ENCODE measurements at places on chromosomes 1 and 21. TPM values are rescaled to one million over a fixed set of nuclear protein-coding genes. Genes with fewer than 3 reads are reported as not detected.

DIRAS3 gene
- total RNA-seq: 1.9 TPM

C1QA gene
- 226 TPM for total RNA-seq

TRIM58 gene
- 2.1 TPM for total RNA-seq

TMPRSS15 gene
- total RNA-seq: not detected

KRTAP12-2 gene
- total RNA-seq: not detected

DNA sequence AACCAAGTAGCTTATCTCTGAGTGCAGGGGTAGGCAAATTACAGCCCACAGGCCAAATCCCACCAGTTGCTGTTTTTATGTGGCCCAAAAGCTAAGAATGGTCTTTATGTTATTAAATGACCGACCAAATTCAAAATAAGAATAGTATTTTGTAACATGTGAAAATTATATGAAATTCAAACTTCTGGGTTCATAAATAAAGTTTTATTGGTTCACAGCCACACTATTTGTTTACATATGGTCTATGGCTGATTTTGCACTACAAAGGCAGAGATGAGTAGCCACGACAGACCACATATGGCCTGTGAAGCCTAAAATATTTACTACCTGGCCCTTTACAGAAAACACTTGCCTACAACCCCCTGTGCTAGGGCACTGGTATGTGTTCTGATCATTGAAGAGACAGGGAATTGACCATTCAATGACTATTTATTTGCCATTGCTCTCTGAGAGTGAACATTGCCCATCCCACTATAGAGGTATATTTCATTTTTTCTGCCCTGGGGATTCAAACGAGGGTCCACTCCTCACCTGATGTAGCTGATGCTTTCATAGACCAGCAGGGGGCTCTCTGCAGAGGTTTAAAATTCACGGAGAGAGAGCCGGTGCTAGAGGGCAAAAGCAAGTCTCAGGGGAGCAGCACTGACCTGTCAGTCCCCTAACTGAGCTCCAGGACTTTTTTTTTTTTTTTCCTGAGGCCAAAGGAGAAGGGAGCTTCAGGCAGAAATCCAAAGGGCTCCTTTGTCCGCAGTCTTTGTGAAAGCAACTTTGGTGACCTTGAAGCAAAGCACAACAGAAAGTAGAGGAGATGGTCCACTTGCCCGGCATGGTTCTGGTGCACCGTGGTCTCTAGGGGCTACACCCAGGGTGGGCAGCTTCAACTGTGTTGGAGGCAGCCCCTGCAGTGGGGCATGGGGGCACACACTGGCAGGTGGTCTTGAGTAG lies 7.3 kb upstream of the GNL2 start:
- no peaks in the 10 kb centered on the region for H3K27me3 ChIP-seq
- H3K4me1 ChIP-seq: peaks cover 29% of the 10 kb centered on the region
- H3K36me3 ChIP-seq: no peaks in the 10 kb centered on the region

GRCh38 chr1:206684478-206685333 lies at the start of gene MAPKAPK2:
TSS of gene MAPKAPK2 (plus strand) at chr1:206684905. CDS start at chr1:206685230, 325 bp downstream.
- no peaks in the 10 kb centered on the region for H3K27me3 ChIP-seq
- peaks cover 37% of the 10 kb centered on the region for H3K4me1 ChIP-seq
- DNase-seq: peak; percentile 93
- H3K36me3 ChIP-seq: no peaks in the 10 kb centered on the region
- peak within 1 kb of the TSS; percentile 100 for H3K27ac ChIP-seq

DNA sequence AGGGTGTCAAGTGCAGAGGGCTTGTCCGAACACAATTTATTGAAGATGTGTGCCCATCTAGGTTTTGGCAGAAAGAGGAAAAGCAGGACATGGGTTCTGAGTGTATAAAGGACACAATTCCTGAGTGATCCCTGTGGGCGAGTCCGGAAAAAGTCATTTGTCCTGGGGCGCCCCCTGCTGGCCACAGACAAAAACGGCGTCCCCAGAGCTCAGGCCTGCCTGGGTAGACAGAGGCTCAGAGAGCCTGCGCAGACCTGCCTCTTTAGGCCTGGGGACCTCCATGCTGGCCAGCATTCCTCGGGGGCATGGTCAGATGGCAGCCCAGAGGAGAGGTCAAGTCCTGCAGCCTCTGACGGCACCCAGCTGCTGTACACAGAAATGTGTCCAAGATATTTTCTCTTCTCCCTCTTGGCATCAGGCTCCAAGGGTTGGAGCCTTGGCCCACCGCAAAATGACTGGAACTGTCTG lies 65.5 kb upstream of the LRP8 start:
- no peak overlapping the region for H3K27ac ChIP-seq
- H3K27me3 ChIP-seq: no peaks in the 10 kb centered on the region
- H3K36me3 ChIP-seq: no peaks in the 10 kb centered on the region
- peak; percentile 82 for DNase-seq
- no peak overlapping the region for H3K4me3 ChIP-seq

GRCh38 chr1:185345913-185346720 lies 29.1 kb upstream of the IVNS1ABP start:
- H3K4me1 ChIP-seq: no peaks in the 10 kb centered on the region
- no peaks in the 10 kb centered on the region for H3K36me3 ChIP-seq
- H3K27ac ChIP-seq: no peak overlapping the region
- no peak for DNase-seq
- no peak overlapping the region for H3K4me3 ChIP-seq

DNA sequence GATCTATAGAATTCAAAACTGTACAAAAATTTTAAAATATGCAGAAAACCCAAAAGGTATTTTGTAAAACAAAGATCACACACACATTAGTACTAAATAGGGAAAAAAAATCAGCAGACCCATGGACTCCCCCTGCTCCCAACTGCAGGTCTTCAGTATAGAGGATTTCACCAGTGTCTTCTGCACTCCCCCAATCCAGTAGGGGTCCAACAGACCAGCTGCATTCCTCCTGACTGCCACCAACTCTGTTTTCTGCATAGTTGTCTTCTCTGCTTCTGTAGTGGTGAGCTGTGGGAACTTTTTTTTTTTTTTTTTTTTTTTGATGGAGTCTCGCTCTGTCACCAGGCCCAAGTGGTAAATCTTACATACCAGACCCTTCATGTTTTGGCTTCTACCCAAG lies 21.9 kb downstream of the CLCA2 start:
- H3K36me3 ChIP-seq: no peaks in the 10 kb centered on the region
- no peak overlapping the region for H3K27ac ChIP-seq
- H3K4me1 ChIP-seq: no peaks in the 10 kb centered on the region

GRCh38 chr1:43531107-43531905 lies 623 bp downstream of the PTPRF start:
- peak overlapping the region; percentile 91 for H3K4me3 ChIP-seq
- no peak for DNase-seq
- peaks cover 54% of the 10 kb centered on the region for H3K4me1 ChIP-seq
- H3K27ac ChIP-seq: peak overlapping the region; percentile 93
- no peaks in the 10 kb centered on the region for H3K27me3 ChIP-seq

DNA sequence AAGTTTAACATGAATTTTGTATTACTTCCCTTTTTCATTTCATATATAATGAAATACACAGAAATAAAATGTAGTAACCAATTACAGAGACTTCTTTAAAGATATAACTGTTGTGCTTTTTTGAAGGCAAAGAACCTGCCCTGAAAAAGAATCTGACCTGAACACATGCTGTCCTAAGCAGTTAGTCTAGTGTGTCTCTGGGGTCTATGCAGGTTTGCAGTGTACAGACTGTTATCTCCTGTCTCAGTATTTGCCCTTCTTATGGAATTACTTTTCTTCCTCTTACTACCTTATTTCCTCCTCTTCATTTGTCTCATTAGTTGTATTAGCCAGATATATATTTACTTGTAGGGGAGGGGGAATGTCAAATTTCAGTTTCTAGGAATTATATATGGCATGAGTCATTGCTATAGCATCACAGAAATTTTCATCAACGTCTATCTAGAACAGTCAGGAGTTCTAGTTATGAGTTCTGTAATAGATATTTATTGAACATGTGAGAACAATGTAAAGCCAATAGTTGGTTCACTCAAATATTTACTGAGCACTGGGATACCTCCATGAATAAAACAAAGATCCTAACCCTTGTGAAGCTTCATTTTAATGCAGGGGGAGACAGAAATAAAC lies 28.4 kb upstream of the PLEKHO1 start:
- H3K36me3 ChIP-seq: no peaks in the 10 kb centered on the region
- no peak overlapping the region for H3K27ac ChIP-seq
- no peaks in the 10 kb centered on the region for H3K4me1 ChIP-seq
- no peak overlapping the region for H3K4me3 ChIP-seq
- H3K27me3 ChIP-seq: no peaks in the 10 kb centered on the region

DNA sequence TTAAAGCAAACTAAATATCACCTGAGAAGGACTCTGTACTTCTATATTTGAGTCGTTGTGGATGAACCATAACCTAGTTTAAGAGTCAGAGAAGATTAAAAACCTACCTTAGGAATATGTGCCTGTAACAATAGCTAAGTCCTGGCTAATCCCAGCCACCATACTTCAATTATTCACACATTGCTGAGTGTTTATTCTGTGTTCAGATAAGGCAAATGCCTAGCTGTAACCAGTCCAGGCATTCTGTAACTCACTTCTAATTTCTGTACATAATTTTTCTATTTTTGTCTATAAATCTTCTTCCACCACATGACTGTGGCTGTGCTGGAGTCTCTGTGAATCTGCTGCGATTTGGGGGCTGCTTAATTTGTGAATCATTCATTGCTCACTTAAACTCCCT lies 441.9 kb upstream of the ADAMTS5 start:
- H3K4me3 ChIP-seq: no peak overlapping the region
- H3K27ac ChIP-seq: no peak overlapping the region
- no peak for DNase-seq
- H3K36me3 ChIP-seq: no peaks in the 10 kb centered on the region

DNA sequence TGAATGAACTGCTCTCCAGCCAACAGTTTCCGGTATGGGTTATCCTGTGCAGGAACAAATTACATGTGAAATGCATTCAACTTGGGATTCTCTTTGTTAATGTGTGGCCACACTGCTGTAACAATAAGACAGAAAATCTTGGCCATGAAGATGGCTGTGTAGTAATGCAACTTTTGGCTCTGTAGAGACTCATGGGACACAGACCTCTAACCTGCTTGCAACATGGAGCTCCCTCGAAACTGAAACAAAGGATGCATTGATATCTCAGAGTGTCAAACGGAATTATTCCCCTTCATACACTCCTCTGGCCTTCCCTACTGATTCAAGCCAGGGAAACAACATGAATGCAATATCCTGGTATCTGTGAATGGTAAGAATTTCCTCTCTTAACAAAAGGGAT lies 559.3 kb upstream of the ZRANB2 start:
- DNase-seq: no peak
- H3K36me3 ChIP-seq: no peaks in the 10 kb centered on the region
- H3K27ac ChIP-seq: no peak overlapping the region
- H3K4me1 ChIP-seq: no peaks in the 10 kb centered on the region
- no peaks in the 10 kb centered on the region for H3K27me3 ChIP-seq

DNA sequence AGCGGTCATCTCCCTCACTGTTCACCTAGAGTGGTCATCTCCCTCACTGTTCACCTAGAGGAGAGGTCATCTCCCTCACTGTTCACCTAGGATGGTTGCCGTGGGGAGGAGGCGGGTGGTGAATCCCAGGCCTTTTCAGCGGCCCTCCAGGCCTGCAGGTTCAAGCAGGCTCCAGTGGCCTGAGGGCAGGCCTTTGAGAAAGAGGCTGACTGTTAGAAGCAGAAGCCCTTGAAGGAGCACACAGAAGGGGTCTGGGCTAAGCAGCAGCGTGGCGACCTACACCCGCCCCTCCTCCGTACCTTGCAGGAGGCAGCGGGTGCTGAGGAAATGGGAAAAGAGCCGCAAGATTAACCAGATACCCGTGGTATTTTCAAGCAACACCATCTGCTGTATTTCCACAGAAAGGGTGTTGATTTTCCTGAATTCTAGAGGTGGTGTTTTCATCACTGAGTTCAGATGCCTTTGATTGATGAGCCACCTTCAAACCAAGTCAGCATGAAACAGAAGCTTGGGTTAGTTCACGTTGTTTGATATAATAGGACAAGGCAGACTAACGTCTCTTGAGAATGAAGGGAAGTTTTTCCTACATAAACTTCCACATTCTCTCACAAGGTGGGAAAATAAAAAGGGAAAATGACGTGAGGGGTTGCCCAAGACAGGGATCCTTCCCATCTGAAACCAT lies 289.5 kb downstream of the KIF26B start:
- DNase-seq: no peak
- H3K4me1 ChIP-seq: peaks cover 20% of the 10 kb centered on the region
- H3K27ac ChIP-seq: no peak overlapping the region

GRCh38 chr1:155938220-155938627 lies 3.2 kb upstream of the RXFP4 start:
- no peaks in the 10 kb centered on the region for H3K36me3 ChIP-seq
- no peak for DNase-seq
- no peak overlapping the region for H3K4me3 ChIP-seq
- peak overlapping the region; percentile 24 for H3K27ac ChIP-seq
- no peaks in the 10 kb centered on the region for H3K27me3 ChIP-seq

- H3K27me3 ChIP-seq: no peaks in the 10 kb centered on the region
- H3K36me3 ChIP-seq: no peaks in the 10 kb centered on the region
- H3K27ac ChIP-seq: no peak overlapping the region
- DNase-seq: no peak
These were observed 17.8 kb upstream of the MRPS6 start for GRCh38 chr21:34055615-34056014.

- DNase-seq: no peak
- no peaks in the 10 kb centered on the region for H3K4me1 ChIP-seq
- H3K27me3 ChIP-seq: no peaks in the 10 kb centered on the region
- no peaks in the 10 kb centered on the region for H3K36me3 ChIP-seq
- no peak overlapping the region for H3K27ac ChIP-seq
- H3K4me3 ChIP-seq: no peak overlapping the region
These were observed 113.7 kb upstream of the RUNX1 start for GRCh38 chr21:35162831-35163230.

DNA sequence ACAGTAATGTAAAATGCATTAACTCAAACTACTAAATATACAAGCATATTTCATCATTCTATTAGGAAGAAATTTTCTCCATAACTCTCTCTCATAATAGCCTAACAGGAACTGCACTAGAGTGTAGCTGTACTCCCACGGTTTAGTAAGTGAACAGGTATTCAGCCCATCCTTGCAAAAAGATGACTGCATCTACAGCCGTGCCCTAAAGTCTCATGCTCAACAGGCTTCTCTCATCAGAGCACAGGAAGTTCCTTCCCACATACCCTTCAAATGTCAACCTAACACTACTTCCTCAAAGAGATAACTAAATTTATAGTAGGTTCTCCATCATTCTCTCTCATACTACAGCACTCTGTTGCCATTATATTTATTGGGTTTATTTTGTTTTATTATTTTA lies 251.6 kb downstream of the AKT3 start:
- no peak overlapping the region for H3K27ac ChIP-seq
- DNase-seq: no peak
- no peaks in the 10 kb centered on the region for H3K4me1 ChIP-seq
- no peak overlapping the region for H3K4me3 ChIP-seq
- H3K27me3 ChIP-seq: no peaks in the 10 kb centered on the region

DNA sequence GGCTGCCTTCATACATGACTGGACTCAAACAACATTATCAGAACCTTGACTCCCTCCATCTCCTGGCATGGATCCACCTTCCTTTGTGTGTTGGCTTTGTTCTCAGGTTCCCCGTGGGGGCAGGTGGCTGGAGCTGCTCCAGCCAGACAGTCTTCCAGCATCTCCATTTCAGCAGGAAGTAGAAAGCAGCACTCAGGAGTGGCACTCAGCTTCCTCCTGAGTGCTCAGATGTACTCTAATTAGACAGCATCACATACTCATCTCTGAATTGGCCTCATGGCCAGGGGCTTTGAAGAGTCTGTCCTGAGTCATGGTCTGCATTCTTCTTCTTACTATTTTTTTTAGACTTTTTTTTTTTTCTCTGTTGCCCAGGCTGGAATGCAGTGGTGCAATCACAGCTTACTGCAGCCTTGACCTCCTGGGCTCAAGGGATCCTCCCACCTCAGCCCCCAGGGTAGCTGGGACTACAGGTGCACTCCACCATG lies 27.9 kb downstream of the OVAAL start:
- no peaks in the 10 kb centered on the region for H3K27me3 ChIP-seq
- H3K36me3 ChIP-seq: no peaks in the 10 kb centered on the region
- no peak overlapping the region for H3K4me3 ChIP-seq
- no peak overlapping the region for H3K27ac ChIP-seq
- H3K4me1 ChIP-seq: no peaks in the 10 kb centered on the region
